Foreskin keratinocyte (primary cell): ENCODE measurements at places on chromosomes 1 and 21.

DNA sequence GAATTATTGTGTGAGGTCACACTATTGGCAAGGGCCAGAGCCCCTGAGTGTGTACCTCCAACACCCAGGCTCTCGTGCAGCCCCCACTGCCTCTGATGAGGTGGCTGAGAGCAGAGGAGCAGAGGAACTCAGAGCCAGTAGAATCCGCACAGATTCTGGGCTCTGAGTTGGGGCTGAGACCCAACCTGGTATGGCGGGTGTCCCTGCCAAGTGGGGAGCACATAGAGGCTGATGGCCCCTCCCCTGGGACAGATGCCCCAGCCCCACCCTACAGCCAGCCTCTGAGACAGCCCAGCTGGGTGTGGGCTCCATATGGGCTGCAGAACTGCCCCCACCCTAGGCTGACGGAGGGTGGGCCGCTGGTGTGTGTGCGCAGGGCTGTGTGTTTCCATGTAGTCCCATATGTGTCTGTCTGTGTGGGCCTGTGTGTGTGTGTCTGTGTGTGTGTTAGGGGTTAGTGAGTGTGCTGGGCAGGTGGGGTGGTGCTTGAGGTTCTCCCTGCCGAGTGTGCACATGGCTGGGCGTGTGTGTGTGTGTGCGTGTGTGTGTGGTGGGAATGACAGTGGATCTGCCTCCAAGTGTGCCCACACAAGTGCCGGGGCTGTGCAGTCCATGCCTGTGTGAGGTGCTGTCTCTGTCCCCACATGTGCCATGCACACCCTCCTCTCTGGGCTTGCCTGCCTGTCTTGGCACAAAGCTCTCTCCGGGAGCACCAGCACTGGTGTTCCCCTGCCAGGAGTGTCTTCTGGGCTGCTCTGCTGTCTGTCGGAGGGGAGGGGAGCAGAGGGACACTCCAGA lies 24.4 kb downstream of the FOXO6 start:
- no peak for DNase-seq

- no peak for DNase-seq
These were observed 9.8 kb upstream of the MYSM1 start for GRCh38 chr1:58709540-58710175.

- DNase-seq, result no peak
These were observed 11.9 kb downstream of the LYPLAL1 start for GRCh38 chr1:219185486-219186117.

GRCh38 chr1:245148861-245149260 lies 5.9 kb upstream of the KIF26B start:
- DNase-seq, result no peak

DNA sequence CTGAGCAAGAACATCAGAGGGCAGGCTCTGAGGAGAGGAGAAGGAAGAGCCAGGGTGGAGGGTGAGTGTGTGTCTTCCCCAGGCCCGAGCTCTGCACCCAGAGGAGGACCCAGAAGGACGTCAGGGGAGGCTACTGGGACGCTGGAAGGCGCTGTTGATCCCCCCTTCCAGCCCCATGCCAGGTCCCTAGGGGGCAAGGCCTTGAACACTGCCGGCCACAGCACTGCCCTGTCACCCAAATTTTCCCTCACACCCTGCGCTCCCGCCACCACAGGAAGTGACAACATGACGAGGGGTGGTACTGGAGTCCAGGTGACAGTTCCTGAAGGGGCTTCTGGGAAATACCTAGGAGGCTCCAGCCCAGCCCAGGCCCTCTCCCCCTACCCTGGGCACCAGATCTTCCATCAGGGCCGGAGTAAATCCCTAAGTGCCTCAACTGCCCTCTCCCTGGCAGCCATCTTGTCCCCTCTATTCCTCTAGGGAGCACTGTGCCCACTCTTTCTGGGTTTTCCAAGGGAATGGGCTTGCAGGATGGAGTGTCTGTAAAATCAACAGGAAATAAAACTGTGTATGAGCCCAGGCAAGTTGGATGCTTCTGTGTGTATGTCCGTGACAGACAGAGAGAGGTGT lies 17.1 kb downstream of the BCAN start:
- DNase-seq, result no peak

GRCh38 chr1:42128499-42128898 lies 24.7 kb upstream of the GUCA2B start:
- DNase-seq, result no peak

DNA sequence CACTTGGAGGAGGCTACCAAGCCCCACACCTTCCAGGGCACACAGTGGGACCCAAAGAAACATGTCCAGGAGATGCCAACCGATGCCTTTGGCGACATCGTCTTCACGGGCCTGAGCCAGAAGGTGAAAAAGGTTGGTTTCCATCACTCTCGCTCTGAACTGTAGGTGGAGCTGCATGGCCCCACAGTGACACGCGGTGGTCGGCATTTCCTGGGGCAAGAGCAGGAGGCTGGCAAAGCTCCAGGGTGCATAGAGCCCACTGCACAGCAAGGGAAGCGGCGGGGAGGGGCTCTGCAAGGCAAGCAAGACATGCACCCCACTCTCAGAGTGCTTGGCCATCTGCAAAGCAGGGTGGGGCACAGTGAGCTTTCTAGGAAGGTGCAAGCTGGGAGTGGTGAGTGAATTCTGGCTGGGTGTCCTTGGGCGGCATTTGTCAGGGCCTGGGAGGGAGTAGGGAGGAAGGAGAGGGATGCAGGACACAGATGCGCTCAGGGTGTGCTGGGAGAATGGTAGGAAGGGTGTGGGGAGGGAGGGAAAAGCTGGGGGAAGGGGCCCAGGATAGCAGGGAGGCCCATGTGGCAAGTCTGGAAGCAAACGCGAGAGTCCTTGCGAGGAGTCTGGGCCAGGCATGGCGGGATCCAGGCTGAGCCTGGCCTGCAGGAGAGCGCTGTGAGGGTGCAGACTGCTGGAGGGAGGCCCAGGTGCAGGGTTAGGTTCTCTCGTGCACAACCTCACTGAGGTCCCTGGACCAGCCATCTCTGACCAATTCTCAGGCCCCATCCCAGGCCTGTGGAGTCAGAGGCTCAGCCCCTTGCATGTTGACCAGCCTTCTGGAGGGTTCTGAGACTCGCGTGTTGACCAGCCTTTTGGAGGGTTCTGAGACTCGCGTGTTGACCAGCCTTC lies 11.0 kb downstream of the TRPM2 start:
- no peak for DNase-seq
